ENCODE measurements at places on chromosomes 2 and 18. TPM values are rescaled to one million over a fixed set of nuclear protein-coding genes. Genes with fewer than 3 reads are reported as not detected.

The G6PC2 gene
- total RNA-seq, result not detected

The SLC11A1 gene
- total RNA-seq, result 36.6 TPM

The TNFRSF11A gene
- total RNA-seq, result 3.9 TPM

- no peak for DNase-seq
- no peak overlapping the region for H3K4me3 ChIP-seq
- H3K27ac ChIP-seq, result no peak overlapping the region
- no peaks in the 10 kb centered on the region for H3K4me1 ChIP-seq
- H3K27me3 ChIP-seq, result no peaks in the 10 kb centered on the region
- H3K36me3 ChIP-seq, result no peaks in the 10 kb centered on the region
Observed at GRCh38 chr2:174805803-174806202, 41.5 kb upstream of the CHRNA1 start.

DNA sequence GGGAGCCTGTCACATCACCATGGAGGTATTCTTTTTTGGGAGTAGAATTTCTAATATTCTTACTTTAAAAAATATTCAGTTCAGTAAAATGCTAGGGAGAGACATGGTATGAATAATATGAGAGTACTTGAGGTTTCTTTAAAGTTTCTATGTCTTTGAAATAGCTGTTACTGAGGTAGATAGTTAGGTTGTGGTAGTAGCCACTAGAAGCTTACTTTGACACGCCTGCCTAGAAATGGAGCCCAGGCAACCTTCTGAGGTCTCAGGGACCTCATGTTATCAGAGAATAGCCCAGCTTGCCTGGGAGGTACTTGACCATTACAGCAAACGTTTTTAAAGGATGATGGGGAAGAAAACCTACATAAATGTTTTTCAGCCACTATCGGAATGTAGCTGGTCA, 131.2 kb downstream of the AGPS start:
- DNase-seq, result no peak
- no peaks in the 10 kb centered on the region for H3K27me3 ChIP-seq
- H3K4me3 ChIP-seq, result no peak overlapping the region
- H3K36me3 ChIP-seq, result no peaks in the 10 kb centered on the region
- no peaks in the 10 kb centered on the region for H3K4me1 ChIP-seq

- H3K27me3 ChIP-seq, result no peaks in the 10 kb centered on the region
- no peak overlapping the region for H3K4me3 ChIP-seq
- H3K27ac ChIP-seq, result no peak overlapping the region
- H3K36me3 ChIP-seq, result no peaks in the 10 kb centered on the region
- no peak for DNase-seq
Observed at GRCh38 chr2:66753660-66754059, 318.7 kb downstream of the MEIS1 start.

All from vagina (tissue), 2 donors.